ENCODE measurements at places on chromosomes 6 and 20.

- DNase-seq = no peak
These were observed 104.0 kb upstream of the GPR6 start for GRCh38 chr6:109874086-109874485.

DNA sequence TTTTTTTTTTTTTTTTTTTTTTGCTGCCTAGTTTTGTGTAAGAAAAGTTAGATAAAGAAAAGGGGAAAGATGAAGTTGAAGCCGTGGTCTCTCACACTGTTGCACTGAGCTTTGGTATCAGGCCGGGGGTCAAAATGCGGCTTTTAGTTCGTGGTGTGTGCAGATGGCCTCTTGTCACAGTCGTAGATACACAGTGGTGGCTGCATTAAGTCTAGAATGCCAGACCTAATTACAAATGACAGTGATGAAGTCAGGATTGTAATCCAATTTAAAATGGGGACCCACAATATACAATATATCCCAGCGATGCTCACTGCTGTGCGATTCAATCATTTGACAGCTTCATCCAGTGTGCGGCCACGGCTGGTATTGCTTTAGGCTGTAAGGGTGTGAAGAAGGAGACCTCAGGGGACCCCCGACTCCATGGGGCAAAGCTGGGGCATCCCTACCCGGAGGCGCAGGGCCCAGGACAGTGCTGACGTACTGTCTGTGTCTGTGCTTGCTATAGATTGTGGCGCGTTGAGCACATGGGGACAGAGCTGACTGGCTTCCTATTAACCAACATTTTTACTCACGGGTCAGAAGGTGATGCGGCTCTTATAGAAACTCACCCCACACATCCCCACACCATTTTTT, 210.0 kb upstream of the SOX4 start:
- no peak for DNase-seq

DNA sequence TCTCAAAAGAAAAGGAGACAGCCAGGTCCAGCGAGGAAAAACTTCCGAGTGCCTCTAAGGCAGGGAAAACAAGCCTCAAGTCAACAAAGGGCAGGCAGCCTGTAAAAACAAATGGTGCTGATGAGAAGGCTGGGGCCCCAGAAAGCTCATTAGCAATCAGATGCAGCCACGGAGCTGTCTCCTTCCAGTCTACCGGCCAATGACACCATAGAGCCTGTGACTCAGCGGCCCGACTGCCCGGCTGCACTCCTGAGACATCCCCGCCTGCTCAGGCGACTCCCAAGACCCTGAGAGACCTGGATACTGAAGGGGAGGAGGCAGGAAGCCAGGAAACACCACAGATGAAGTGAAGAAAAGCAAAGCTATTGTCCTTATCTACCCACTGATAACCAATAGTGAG, 120.1 kb upstream of the HDDC2 start:
- no peak for DNase-seq

DNA sequence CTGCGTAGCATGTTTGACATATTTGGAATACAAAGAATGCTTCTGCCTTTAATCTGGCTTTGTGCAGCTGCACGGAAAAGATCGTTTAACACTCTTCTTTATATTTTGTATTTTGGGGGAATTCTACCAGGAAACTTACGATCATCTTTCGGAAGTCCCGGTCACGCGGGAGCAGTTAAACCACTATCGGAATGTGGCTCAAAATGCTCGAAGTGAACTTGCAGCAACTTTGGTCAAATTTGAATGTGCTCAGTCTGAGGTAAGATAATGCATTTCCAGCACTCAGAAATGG, 42.3 kb downstream of the CCDC170 start:
- no peak for DNase-seq

GRCh38 chr6:107328081-107328480, 131.3 kb downstream of the PDSS2 start:
- no peak for DNase-seq

- no peak for DNase-seq
These were observed 34.4 kb downstream of the EFHC1 start for GRCh38 chr6:52454556-52454955.

GRCh38 chr6:30149858-30150550, 11.0 kb downstream of the TRIM10 start:
- DNase-seq = no peak

GRCh38 chr20:50652702-50653294, 38.5 kb downstream of the RIPOR3 start:
- no peak for DNase-seq

DNA sequence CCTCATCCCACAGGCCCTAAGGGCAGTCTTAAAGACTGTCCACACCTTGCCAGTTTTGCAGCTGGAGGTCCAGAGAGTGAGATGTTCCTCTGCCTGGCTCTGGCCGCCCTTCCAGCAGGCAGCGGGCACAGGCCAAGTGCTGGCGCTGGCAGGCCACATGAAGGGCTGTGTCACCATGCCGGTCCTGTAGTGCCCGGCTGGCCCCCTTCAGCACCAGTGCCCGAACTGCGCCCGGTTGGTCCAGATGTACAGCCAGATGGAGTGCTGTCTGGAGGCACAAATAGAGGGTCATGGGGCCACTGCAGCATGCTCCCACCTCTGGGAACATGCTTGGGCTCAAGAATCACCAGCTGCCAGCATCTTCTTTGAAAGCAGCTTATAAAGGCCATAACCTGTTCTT, 3.8 kb downstream of the NFKBIE start:
- DNase-seq = no peak

- no peak for DNase-seq
These were observed 117.6 kb upstream of the UST start for GRCh38 chr6:148629181-148629580.

GRCh38 chr6:134169871-134170486, 117.6 kb upstream of the SLC2A12 start:
- DNase-seq = no peak

All from activated CD8-positive, alpha-beta memory T cell treated with anti-CD3 and anti-CD28 coated beads for 1 hour (primary cell).